Sciatic nerve (tissue), 2 donors: ENCODE measurements at places on chromosomes 5 and 9.

DNA sequence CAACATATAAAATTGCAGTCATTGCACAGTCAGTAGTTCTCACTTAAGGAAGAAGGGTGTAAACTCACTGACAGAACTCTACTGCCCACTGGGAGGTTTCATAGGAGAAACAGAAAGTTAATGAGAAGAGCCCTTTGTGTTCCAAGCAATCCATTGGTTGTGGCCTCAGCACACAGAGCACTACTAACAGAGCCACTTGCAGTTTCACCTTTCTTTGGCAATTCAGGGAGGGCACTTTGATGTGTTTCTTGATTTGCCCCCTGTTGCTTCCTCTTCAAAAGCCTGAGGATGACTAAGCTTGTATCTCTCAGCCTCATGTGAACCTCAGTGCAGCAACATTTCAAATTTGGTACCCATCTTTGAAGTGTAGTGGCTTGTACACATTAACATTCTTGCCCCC is 409.4 kb downstream of the DMRTA1 start:
- no peak for DNase-seq

DNA sequence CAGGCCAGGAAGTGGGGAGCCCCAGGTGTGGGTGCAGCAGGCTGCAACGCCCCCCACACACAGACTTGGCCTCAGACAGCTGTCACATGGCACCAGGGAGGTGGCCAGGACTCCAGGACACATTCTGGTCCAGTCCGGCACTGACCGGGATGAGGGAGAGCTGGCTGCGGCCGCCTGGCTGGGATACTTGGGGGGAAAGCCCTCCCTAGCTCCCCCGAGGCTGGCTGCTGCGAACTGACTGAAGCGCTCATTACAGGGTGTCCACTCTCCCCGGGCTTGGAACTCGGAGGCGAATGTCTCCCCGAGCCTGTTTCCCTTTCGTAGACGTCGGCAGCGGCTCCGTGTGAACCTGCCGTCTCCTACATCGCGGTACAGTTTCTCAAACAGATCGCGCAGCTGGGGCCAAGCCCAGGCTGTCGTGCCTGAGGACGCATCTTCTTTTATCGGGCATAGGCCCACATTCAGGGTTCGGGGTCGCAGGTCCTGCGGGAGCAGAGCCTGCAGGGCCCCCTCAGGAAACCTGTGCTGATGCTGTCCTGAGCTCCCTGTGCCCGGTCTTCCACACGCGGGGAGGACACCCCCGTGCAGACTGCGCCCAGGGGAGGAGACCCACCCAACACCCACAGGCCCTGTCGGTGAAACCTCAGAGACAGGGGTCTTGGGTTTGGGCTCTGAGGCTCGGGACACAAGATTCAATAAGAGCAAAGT is 19.8 kb downstream of the NACC2 start:
- no peak for DNase-seq

GRCh38 chr9:127313042-127313560 is 48.5 kb downstream of the GARNL3 start:
- no peak for DNase-seq

DNA sequence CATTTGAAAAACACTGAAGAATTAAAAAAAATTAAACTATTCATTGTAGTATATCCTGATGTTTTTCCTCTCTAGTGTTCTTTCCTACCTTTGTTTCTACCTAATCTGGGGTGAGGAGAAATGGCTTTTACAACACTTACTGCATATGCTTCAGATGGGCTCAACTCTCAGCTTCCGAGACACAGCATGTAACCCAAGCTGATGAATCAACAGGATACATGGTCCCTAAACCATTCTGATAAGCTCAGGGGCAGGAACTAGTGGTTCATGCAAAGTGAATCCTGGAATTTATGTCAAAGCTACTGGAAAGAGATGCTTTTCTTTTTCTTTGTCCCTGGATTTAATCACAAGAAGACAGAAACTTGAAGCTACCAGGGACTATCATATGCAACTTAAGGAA is 672.5 kb upstream of the RORB start:
- DNase-seq: no peak

- DNase-seq: no peak
Measured at GRCh38 chr5:6556089-6556801, 76.6 kb downstream of the NSUN2 start.
